ENCODE measurements at places on chromosomes 7 and 10.
A peak's percentile ranks its signal among the peaks of the same experiment; 100 is the strongest.

GRCh38 chr7:47435889-47436312, 146.0 kb downstream of the TNS3 start:
- no peak for DNase-seq

GRCh38 chr10:77819210-77820112, 107.1 kb downstream of the DLG5 start:
- DNase-seq: no peak

DNA sequence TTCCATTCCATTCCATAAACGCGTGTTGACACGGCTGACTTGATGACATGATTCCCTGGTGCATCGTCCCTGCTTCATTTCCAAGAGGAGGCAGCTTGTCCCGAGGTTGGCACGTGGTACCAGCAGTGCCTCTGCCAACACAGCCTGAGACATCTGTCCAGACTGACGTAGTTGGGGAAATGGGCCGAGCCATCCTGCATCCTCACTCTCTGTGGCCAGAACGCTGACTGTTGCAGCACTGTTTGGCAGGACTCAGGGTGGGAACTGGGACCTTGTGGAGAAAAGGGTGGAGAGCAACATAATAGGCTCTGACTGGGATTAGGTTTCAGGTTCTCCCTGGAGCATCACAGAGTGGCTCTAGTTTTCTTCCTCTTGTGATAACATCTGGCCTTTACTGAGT, 118.6 kb upstream of the BTBD16 start:
- DNase-seq: no peak

- DNase-seq: no peak
Observed at GRCh38 chr7:130207033-130207432, 627 bp upstream of the SSMEM1 start.

- no peak for DNase-seq
Observed at GRCh38 chr7:81111358-81111757, 192.5 kb upstream of the SEMA3C start.

GRCh38 chr10:121667948-121668313, 69.7 kb upstream of the FGFR2 start:
- no peak for DNase-seq

DNA sequence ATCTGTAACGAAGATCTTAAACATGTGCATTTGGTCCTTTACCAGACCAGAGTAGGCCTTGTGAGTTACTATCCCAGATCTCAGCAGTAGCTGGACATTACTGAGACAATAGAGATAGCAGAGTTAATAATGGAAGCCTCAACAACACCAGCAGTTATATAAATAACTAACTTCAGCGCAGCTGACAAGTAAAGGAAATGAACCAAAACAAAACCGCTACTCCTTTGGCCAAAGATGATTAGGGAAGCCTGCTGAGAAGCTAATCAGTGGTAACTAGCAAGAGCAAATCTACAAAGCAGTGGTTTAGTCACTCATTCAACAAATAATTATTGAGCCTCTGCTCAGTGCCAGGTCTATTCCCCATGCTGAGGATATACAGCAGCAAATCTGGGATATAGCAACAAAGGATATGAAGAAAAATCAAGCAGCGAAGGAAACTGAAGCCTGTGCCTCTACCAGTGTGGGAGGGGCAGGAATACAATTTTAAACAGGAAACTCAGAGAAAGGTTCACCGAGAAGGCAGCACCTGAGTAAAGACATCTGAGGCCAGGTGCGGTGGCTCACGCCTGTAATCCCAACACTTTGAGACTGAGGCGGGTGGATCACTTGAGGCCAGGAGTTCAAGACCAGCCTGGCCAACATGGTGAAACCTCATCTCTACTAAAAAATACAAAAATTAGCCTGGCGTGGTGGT, 103.6 kb downstream of the ELMO1 start:
- no peak for DNase-seq

DNA sequence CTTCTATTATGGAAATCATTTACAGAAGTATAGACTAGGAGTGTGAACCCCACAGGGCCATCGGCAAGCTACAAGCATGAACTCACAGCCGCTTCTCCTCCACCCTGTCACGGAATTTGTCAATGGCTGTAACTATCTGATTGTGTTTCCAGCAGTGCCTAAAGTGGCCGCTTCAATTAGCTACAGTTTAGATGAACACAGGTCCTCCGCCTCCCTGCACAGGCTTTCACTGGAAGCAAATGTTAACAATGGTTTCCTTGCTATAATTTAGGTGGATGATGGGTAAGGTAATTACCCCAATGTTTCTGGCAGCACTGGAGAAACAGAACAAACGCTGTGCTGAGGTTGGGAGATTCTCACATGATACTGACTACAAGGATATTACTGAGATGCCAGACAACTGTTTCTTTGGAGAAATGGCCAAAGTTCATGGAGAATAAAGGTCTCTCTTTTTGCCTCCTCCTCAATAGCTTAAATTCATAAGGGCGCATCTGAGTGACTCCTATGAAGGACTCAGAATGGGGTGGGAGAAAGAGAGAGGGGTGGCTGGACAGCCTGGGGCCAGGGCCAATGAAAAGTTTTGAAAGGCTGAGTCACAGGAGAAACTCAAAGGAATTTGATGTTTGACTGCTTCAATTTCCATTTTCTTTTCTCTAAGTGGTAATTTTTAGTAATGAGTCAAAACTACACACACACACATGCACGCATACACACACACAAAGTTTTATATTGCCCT, 78.9 kb downstream of the SVIL start:
- DNase-seq: no peak

GRCh38 chr10:24383681-24384106, 174.8 kb downstream of the KIAA1217 start:
- DNase-seq: peak; percentile 17

GRCh38 chr10:36351159-36351558, 709.1 kb upstream of the FZD8 start:
- DNase-seq: no peak

DNA sequence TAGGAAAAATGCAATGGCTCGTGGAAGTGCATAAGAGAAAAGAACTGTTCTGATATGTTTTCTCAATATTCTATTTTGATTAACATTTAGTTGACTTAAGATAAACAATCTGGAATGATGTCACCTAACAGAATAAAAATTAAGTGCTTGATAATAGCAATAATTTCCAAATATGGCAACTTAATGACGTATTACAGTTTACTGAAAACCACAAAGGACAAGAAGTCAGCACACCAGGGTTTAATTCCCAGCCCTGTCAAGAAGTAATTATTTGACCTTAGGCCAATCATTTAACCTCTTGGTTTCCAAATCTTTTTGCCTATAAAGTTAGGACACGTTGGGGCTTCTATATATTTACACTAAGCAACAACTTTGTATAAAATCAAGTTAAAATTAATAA, 95.7 kb downstream of the CABCOCO1 start:
- DNase-seq: no peak

DNA sequence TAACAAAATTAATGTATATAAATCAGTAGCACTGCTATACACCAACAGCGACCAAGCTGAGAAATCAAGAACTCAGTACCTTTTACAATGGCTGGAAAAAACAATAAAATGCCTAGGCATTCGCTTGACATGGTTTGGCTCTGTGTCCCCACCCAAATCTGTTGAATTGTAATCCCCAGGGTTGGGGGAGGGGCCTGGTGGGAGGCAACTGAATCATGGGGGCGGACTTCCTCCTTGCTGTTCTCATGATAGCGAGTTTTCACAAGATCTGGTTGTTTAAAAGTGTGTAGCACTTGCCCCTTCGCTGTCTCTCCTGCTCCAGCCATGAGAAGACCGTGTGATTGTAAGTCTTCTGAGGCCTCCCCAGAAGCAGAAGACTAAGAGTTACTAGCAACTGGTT, 8.6 kb downstream of the ZNF786 start:
- no peak for DNase-seq
